Suprapubic skin (tissue), 4 donors: ENCODE measurements at places on chromosomes 7 and 10. TPM values are rescaled to one million over a fixed set of nuclear protein-coding genes. Genes with fewer than 3 reads are reported as not detected.

DNA sequence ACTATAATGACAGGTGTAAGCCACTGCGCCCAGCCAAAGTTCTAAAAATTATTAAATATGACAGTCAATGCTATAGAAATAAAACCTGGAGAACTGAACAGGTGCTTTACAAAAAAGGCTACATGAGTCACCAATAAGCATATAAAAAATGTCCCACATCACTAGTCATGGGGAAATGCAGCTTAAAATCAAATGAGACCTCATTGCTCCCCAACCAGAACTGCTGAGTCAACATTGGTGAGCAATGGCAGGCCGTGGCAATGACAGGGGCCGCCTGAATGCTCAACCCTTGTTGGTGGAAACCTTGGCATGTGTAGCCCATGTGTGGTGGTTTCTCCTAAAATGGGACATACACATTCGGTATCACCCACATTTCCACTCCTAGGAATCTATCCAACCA, 352.3 kb upstream of the KLF6 start:
- H3K4me1 ChIP-seq: no peaks in the 10 kb centered on the region
- H3K4me3 ChIP-seq: no peak overlapping the region
- DNase-seq: no peak
- no peaks in the 10 kb centered on the region for H3K27me3 ChIP-seq

GRCh38 chr7:96188591-96188991, 133.3 kb downstream of the SLC25A13 start:
- H3K4me3 ChIP-seq: peak overlapping the region; percentile 18
- H3K36me3 ChIP-seq: peaks cover 34% of the 10 kb centered on the region
- no peaks in the 10 kb centered on the region for H3K27me3 ChIP-seq

- no peaks in the 10 kb centered on the region for H3K36me3 ChIP-seq
- DNase-seq: no peak
- H3K4me1 ChIP-seq: no peaks in the 10 kb centered on the region
- H3K27me3 ChIP-seq: no peaks in the 10 kb centered on the region
- H3K4me3 ChIP-seq: no peak overlapping the region
Observed at GRCh38 chr10:86019141-86019540, 347.5 kb downstream of the GRID1 start.

DNA sequence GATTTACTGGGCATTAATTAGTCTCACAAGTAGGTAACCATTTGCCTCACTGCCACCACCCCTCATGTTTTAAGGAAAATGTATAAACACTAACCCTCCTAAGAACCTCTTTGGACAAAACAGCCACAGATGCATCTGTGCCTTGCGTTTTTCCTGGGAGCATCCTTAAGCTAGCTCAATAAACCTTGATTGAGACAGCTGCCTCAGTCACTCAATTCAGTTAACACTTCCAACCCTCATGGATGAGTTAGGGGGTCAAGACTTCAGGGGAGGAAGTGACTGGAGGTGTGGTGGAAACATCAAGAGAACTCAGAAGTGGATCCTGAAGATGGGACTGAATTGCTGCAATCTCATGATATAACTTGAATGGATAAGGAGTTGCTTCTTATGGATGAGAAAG, 31.5 kb downstream of the CUL2 start:
- H3K4me1 ChIP-seq: no peaks in the 10 kb centered on the region
- no peak for DNase-seq

GRCh38 chr10:61110188-61110844, 166.3 kb upstream of the RHOBTB1 start:
- no peak overlapping the region for H3K4me3 ChIP-seq
- H3K4me1 ChIP-seq: no peaks in the 10 kb centered on the region
- H3K27ac ChIP-seq: no peak overlapping the region
- H3K27me3 ChIP-seq: no peaks in the 10 kb centered on the region

DNA sequence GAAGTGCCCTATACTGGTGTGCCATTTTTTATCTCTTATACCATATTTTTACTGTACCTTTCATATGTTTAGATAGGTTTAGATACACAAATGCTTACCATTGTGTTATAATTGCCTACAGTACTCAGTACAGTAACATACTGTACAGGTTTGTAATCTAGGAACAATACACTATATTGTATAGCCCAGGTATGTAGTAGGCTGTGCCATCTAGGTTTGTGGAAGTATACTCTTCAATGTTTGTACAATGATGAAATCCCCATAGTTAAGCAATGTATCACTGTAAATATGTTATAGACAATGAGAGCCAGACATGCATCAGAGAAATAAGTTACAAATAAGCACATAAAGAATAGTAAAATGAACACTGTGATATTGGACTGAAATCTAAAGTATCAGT, 109.1 kb downstream of the IQUB start:
- no peak for DNase-seq
- H3K4me3 ChIP-seq: no peak overlapping the region
- H3K4me1 ChIP-seq: no peaks in the 10 kb centered on the region

GRCh38 chr10:122165484-122166276, 105.4 kb upstream of the BTBD16 start:
- no peaks in the 10 kb centered on the region for H3K27me3 ChIP-seq
- DNase-seq: no peak
- H3K4me3 ChIP-seq: no peak overlapping the region

DNA sequence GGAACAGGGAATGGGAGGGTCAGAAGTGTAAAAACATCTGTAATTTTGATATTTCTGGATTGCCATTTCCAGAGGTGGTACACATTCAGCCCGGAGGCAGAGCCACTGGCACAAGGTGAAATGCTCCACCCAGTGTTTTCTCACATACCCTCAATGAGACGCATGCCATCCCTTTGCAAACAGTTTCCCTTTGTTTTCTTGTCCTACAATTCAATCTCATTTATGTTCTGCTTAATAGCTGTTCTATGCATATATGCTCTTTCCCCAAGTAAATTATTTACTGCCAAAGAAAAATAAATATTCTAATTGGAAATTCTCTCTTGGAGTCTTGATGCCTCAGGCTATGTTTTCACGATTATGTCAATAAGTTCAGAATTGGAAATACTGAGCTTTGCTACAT, 369.7 kb upstream of the AKR1E2 start:
- H3K36me3 ChIP-seq: no peaks in the 10 kb centered on the region
- H3K4me3 ChIP-seq: no peak overlapping the region
- H3K27ac ChIP-seq: no peak overlapping the region
- H3K27me3 ChIP-seq: no peaks in the 10 kb centered on the region

GRCh38 chr10:75406462-75407223, 5.1 kb upstream of the ZNF503 start:
- peaks cover 57% of the 10 kb centered on the region for H3K4me1 ChIP-seq
- H3K27ac ChIP-seq: peak overlapping the region; percentile 92
- peak overlapping the region; percentile 80 for H3K4me3 ChIP-seq
- no peaks in the 10 kb centered on the region for H3K36me3 ChIP-seq
- H3K27me3 ChIP-seq: peaks cover 7% of the 10 kb centered on the region
- no peak for DNase-seq

- no peak overlapping the region for H3K4me3 ChIP-seq
- H3K27ac ChIP-seq: no peak overlapping the region
- H3K4me1 ChIP-seq: peaks cover 30% of the 10 kb centered on the region
- no peaks in the 10 kb centered on the region for H3K36me3 ChIP-seq
Observed at GRCh38 chr10:126734967-126735366, 64.5 kb upstream of the C10orf90 start.

DNA sequence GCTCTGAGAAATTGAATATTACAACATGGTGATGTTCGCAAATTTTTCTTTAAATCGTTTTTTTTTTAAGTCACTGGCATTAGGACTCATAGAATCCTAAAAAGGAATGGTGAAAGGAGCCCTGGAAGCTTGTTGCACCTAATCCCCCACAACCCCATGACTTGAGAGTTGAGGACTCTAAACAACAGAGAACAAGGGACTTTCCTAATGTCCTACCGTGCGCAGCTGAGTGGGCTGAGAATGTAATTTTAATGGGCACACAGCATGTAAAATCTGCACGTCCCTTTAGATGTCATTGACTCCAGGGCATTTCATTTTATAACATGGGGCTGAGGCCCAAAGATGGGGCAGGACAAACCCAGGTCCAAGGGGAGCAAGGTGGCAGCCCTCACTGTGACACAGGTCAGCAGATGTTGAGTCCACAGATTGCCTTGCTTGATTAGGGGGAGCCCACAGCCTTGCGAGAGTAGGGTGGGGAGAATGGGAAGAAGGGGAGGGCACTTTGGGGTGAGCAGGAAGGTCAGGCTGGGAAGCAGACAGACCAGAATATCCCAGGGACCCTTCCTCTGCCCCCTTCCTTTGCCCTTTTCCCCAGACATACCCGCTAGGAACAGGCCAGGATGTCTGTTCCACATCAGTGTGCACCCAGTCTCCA, 208.4 kb upstream of the ZMIZ1 start:
- no peaks in the 10 kb centered on the region for H3K36me3 ChIP-seq
- H3K27ac ChIP-seq: no peak overlapping the region
- H3K27me3 ChIP-seq: no peaks in the 10 kb centered on the region
- no peak overlapping the region for H3K4me3 ChIP-seq
- peaks cover 3% of the 10 kb centered on the region for H3K4me1 ChIP-seq

DNA sequence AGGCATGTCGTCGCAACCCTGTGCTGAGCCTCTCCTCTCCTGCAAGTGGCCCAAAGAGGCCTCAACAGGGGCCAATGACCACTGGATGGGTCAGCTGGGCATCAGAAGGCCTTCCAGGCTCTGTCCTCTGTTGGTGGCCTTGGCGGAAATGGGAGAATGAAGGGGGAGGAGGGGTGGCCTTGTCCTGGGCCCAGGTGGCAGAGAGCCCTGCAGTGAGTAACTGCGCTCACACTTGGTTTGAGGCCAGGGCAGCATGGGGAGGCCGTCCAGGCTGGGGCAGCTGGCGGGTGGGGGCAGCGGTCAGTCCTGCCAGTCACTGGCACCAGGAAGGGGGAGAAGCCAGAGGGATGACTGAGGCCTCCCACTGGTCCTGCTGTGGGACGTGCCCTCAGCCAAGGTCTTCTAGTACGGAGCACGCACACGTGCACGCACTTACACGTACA, 59.8 kb downstream of the LHPP start:
- peaks cover 30% of the 10 kb centered on the region for H3K4me1 ChIP-seq
- DNase-seq: no peak
- H3K4me3 ChIP-seq: no peak overlapping the region
- H3K27me3 ChIP-seq: no peaks in the 10 kb centered on the region
- no peak overlapping the region for H3K27ac ChIP-seq

DNA sequence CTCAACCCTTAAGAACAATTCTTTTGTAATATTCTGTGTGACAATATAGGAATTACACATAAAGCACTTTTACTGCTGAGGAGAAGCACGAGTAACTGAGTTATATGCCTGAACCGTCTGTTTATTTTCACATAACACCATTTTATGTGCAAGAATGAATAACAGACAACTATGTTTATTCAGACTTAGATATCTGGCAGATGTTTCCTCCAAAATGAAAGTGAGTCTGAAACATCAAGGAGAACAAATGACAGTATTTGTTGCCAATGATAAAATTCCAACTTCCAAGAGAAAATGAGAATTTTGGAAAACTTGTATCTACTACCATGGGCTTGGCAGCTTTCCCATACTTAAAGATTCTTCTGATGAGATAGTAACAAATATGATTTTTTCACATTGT, 51.4 kb downstream of the DNMBP start:
- H3K4me3 ChIP-seq: no peak overlapping the region
- H3K27me3 ChIP-seq: no peaks in the 10 kb centered on the region
- H3K27ac ChIP-seq: no peak overlapping the region
- no peak for DNase-seq
- peaks cover 4% of the 10 kb centered on the region for H3K4me1 ChIP-seq
- peaks cover 34% of the 10 kb centered on the region for H3K36me3 ChIP-seq

DNA sequence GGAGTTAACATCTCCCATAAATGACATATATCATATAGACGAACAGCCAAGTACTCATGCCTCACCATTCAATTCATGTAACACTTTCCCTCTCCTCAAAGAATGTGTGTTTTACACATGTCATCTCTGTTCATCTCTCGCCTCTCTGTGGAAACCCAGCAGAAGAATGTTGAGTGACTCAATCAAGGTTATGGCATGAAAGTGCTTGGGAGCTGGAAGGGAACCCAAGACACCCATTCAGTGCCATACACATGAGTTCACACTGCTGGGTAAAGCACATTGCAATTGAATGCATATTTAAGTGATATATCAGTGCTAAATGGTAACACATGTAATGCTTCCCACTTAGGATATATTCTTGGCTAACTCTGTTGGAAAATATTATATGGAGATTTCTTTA, 322.9 kb downstream of the PTEN start:
- no peaks in the 10 kb centered on the region for H3K36me3 ChIP-seq
- no peaks in the 10 kb centered on the region for H3K27me3 ChIP-seq
- no peaks in the 10 kb centered on the region for H3K4me1 ChIP-seq
- DNase-seq: no peak

GRCh38 chr7:25521236-25521635, 292.9 kb upstream of the NPVF start:
- H3K36me3 ChIP-seq: no peaks in the 10 kb centered on the region
- H3K27ac ChIP-seq: no peak overlapping the region
- no peak overlapping the region for H3K4me3 ChIP-seq
- no peaks in the 10 kb centered on the region for H3K4me1 ChIP-seq
- H3K27me3 ChIP-seq: no peaks in the 10 kb centered on the region

GRCh38 chr10:116134322-116134721, 138.7 kb downstream of the GFRA1 start:
- no peaks in the 10 kb centered on the region for H3K36me3 ChIP-seq
- no peak overlapping the region for H3K4me3 ChIP-seq

GRCh38 chr7:158204453-158204852, 383.2 kb downstream of the PTPRN2 start:
- H3K4me1 ChIP-seq: no peaks in the 10 kb centered on the region
- no peak overlapping the region for H3K4me3 ChIP-seq
- peaks cover 7% of the 10 kb centered on the region for H3K27me3 ChIP-seq
- no peaks in the 10 kb centered on the region for H3K36me3 ChIP-seq
- no peak overlapping the region for H3K27ac ChIP-seq

DNA sequence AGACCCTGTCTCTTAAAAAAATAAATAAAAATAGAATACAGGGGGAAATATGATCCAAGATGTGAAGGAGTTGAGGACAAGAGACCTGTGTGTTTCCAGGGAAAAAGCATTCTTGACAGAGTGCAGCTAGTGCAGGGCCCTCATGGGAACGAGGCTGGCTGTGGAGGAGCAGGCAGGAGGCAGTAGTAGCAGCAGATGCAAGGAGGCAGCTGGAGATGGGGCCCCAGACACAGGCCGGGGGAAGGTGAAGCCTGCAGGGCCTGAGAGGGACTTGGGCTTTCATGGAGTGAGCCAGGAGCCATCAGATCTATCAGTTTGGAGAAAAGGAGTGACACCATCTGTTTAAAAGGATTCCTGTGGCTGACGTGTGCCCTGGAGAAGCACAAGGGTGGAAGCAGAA, 71.4 kb upstream of the ZNF438 start:
- DNase-seq: no peak
- no peak overlapping the region for H3K27ac ChIP-seq
- H3K4me1 ChIP-seq: no peaks in the 10 kb centered on the region

- peaks cover 13% of the 10 kb centered on the region for H3K36me3 ChIP-seq
- DNase-seq: peak; percentile 85
- peak within 1 kb of the TSS; percentile 86 for H3K4me3 ChIP-seq
- H3K27ac ChIP-seq: peak within 1 kb of the TSS; percentile 100
- H3K27me3 ChIP-seq: no peaks in the 10 kb centered on the region
- peaks cover 25% of the 10 kb centered on the region for H3K4me1 ChIP-seq
Observed at GRCh38 chr7:73557397-73558257, at the start of gene BCL7B. TSS of gene BCL7B (minus strand) at chr7:73557690. CDS start at chr7:73557578, 112 bp downstream.

GRCh38 chr7:18494821-18495408, 634 bp upstream of the HDAC9 start:
- H3K4me3 ChIP-seq: peak overlapping the region; percentile 42
- no peak for DNase-seq
- no peaks in the 10 kb centered on the region for H3K36me3 ChIP-seq
- no peaks in the 10 kb centered on the region for H3K27me3 ChIP-seq
- H3K27ac ChIP-seq: no peak overlapping the region

UCN3 gene
- total RNA-seq: not detected

HOGA1 gene
- total RNA-seq: 6.2 TPM

CPXM2 gene
- 4.1 TPM for total RNA-seq

PCDH15 gene
- 0.11 TPM for total RNA-seq

CCDC186 gene
- 39.0 TPM for total RNA-seq

NPFFR1 gene
- total RNA-seq: 0.30 TPM

RAMP3 gene
- total RNA-seq: 32.9 TPM

YWHAG gene
- 47.4 TPM for total RNA-seq

FAM131B gene
- not detected for total RNA-seq

HPS1 gene
- total RNA-seq: 83.5 TPM

SPRN gene
- 0.56 TPM for total RNA-seq
